Right atrium auricular region (tissue), 2 donors: ENCODE measurements at places on chromosomes 6 and 20. TPM values are rescaled to one million over a fixed set of nuclear protein-coding genes. Genes with fewer than 3 reads are reported as not detected.

DNA sequence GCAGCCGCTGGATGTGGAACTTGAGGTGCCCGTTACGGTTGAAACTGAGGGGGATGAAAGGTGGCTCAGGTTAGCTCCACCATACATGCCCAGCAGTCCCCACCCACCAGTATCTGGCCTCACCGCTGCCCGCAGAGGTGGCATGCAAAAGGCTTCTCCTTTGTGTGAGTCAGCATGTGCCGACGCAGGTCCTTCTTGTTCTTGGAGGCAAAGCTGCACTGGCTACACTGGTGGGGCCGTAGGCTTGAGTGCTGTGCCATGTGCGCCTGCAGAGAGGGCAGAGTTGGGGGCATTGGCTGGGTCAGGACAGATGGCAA lies 15.8 kb downstream of the PCIF1 start:
- H3K4me3 ChIP-seq = no peak overlapping the region
- no peaks in the 10 kb centered on the region for H3K4me1 ChIP-seq
- no peak overlapping the region for H3K27ac ChIP-seq
- no peaks in the 10 kb centered on the region for H3K27me3 ChIP-seq

Gene CARMIL1
- total RNA-seq = 7.9 TPM

DNA sequence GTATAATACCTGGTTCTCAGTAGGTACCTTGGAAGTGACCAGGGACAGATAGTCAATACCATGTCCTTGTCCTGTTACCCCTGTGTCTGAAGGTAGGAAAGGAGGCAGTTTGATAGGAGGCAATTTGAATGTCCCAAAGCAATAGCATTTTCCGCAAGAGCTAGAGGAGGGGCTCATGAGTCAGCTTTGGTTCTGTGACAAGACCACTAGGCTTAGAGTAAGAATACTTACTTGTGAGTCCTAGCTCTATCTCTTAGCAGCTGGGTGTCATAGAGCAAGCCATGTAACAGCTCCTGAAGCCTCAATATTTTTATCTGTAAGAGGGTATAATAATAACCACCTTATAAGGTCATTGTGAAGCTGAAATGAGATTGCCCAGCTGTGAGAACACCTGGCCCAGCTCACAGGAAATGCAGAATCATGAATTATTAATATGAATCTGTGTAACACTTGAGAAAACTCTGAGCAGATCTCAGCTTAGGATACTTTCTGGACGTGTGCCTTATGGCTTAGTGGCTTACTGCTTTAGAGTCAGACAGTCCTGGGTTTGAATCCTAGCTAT lies 58.6 kb downstream of the DAAM2 start:
- no peaks in the 10 kb centered on the region for H3K27me3 ChIP-seq
- H3K36me3 ChIP-seq = no peaks in the 10 kb centered on the region
- H3K27ac ChIP-seq = no peak overlapping the region
- peaks cover 67% of the 10 kb centered on the region for H3K4me1 ChIP-seq
- no peak for DNase-seq

DNA sequence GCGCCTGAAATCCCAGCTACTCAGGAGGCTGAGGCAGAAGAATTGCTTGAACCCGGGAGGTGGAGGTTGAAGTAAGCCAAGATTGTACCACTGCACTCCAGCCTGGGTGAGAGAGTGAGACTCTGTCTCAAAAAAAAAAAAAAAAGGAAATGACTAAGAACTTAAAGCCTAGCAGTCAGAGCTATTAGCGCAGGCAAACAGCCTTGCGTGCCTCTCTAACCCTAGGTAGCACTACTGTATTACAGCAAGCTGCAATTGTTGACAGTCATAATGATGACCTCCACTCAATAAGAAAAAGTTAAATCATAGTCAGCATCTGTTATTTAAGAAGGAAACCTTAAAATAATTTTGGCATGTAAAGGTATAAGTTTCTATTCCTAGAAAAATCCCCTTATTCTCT lies 14.4 kb downstream of the GSS start:
- no peaks in the 10 kb centered on the region for H3K27me3 ChIP-seq
- peaks cover 12% of the 10 kb centered on the region for H3K36me3 ChIP-seq
- no peak overlapping the region for H3K4me3 ChIP-seq
- peaks cover 33% of the 10 kb centered on the region for H3K4me1 ChIP-seq
- H3K27ac ChIP-seq = peak overlapping the region; percentile 77
- no peak for DNase-seq

DNA sequence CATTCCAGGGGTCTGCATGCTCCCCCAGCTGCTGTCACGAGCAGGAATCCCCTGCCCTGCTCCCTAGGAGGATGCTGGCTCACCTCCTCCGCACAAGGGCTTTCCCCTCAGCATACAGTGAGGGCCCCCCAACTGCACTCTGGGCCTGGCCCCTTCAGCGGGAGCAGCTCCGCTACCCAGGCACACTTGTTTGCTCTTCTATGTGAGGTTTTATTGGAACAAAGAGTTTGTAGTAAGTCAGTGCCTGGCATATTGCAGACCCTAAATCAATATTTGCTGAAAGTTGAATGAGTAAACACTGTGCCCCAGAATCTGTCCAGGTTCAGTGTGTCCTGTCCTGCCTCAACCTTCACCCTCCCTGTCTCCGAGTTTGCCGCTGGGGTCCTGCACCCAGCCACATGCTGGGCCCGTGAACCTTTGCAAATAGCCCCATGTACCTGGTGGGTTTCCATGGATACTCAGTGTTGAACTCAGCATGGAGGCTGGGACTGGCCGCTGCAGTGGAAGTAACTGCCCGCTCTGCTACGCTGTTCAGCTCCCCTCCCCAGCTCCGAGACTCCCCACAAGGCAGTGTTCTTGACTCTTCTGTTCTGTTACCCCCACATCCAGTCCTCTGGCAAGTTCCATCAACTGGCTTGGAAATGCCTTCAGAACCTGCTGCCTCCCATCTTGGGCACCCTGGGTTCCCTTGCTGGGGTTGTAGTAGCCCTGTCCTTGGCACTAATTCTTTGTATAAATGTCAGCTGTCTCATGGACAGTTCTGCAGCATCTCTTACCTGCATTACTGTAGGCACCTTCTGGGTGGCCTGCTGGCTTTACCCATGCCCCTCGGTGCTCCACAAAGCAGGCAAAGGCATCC lies 15.7 kb downstream of the SLC22A1 start:
- DNase-seq = peak; percentile 55
- H3K27me3 ChIP-seq = no peaks in the 10 kb centered on the region
- no peaks in the 10 kb centered on the region for H3K36me3 ChIP-seq
- no peak overlapping the region for H3K27ac ChIP-seq

DNA sequence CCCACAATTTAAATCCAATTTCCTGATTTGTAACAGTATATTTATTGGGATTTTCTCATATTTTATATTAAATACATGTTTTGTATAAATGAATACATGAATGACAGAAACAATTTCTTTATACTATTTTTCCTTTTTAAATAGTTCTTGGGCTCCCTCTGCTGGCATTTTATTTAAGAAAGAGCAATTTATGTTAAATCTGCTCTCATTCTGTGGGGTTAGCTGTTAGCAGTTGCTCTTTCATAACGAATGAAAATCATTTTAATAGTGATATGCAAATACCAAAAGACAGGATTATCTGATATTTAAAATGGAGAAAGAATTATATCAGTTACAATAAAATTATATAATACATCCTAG lies 118.3 kb downstream of the RALGAPA2 start:
- no peak overlapping the region for H3K27ac ChIP-seq
- DNase-seq = no peak
- H3K36me3 ChIP-seq = peaks cover 17% of the 10 kb centered on the region
- no peak overlapping the region for H3K4me3 ChIP-seq
- no peaks in the 10 kb centered on the region for H3K27me3 ChIP-seq
- H3K4me1 ChIP-seq = peaks cover 6% of the 10 kb centered on the region

- H3K4me1 ChIP-seq = no peaks in the 10 kb centered on the region
- H3K27ac ChIP-seq = no peak overlapping the region
- DNase-seq = no peak
- no peaks in the 10 kb centered on the region for H3K36me3 ChIP-seq
Measured at GRCh38 chr6:165580136-165580535, 82.9 kb downstream of the PDE10A start.

Gene WFDC10B
- total RNA-seq = not detected

DNA sequence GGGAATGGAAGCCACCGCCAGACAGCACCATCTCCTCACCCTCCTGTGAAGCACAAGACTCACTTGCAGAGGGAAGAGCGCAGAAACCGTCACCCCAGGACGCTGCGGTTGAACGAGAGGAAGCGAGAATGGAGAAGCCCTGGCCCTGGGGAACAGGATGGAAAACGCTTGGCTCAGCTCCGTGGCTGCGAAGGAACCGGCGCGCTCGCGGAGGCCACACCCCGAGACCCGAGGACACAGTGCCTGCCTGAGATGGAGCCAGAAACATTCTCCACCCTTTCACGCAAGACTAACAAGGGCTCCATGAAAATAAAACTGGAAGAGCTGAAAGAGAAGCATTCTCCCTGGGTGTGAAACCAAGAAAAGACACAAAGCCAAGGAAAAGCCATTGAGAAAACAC lies 25.3 kb upstream of the CHRNA4 start:
- H3K4me3 ChIP-seq = no peak overlapping the region
- no peaks in the 10 kb centered on the region for H3K4me1 ChIP-seq
- no peaks in the 10 kb centered on the region for H3K27me3 ChIP-seq
- H3K36me3 ChIP-seq = no peaks in the 10 kb centered on the region

DNA sequence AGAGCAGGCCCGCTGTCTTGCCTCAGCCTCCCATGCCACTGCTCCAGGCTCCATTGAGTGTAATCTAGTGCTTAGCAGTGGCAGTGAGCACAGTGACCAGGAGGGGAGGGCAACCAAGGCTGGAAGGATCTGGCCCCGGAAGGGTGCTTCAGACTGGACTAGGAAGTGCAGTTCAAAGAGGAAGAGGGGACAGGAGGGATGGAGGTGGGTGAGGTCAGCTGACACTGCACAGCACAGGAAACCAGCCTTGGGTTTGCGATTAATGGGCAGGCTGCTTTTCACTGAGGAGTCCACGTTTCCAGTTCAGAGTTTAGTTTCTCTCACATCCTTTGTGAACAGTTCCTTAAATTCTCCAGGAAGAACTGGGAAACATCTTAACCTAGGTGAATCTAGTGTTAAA lies 46.9 kb downstream of the CDS2 start:
- DNase-seq = no peak
- H3K27me3 ChIP-seq = no peaks in the 10 kb centered on the region
- H3K27ac ChIP-seq = peak overlapping the region; percentile 23
- H3K4me1 ChIP-seq = peaks cover 96% of the 10 kb centered on the region
- no peak overlapping the region for H3K4me3 ChIP-seq
- peaks cover 22% of the 10 kb centered on the region for H3K36me3 ChIP-seq
